Activated T-cell treated with anti-CD3 and anti-CD28 coated beads, Interleukin-2, amount 50 U/mL, for 72 hours (primary cell): ENCODE measurements at places on chromosomes 2 and 18. TPM values are rescaled to one million over a fixed set of nuclear protein-coding genes. Genes with fewer than 3 reads are reported as not detected.
A peak's percentile ranks its signal among the peaks of the same experiment; 100 is the strongest.

DNA sequence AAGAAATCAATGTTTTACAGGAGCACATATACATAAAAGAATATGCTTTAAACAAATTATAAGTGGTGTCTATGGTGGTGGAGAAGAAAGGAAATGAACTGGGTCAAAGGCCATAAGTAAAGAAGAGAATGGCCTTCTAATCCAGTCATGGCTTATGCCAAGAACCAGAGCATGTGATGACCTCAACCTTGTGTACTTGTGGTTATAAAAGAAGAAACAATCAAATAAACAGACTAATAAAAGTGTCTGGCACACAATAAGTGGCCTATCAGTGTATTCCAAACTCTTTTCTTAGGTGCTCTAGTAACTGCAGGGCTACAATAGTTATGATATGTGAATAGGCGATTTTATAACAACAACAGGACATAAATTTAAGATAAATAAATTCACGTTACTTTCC is 2.6 kb downstream of the SERPINB11 start:
- no peak for DNase-seq

Gene MROH2A
- total RNA-seq, result not detected

GRCh38 chr2:26540306-26540705 is 62.4 kb upstream of the OTOF start:
- DNase-seq, result no peak

DNA sequence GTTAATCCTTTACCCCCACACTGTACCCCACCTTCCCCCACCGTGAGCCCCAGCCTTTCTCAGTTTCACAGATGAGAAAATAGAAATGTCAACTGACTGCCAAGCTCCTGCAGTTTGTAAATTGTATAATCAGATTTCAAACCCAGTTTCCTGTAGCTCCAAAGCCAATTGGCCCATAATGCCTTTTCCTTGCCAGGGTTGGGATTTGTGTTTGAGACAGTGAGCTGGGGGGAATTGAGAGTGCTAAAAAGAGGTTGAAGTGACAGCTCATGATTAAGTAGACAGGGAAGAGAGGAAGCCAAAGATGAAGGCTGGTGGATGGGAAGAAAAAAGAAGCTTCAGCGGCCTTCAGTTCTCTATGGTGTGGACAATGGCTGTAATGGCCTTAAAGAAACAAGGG is 10.7 kb downstream of the OSBPL6 start:
- no peak for DNase-seq

- DNase-seq, result no peak
Observed at GRCh38 chr2:124063596-124063995, 38.5 kb downstream of the CNTNAP5 start.

DNA sequence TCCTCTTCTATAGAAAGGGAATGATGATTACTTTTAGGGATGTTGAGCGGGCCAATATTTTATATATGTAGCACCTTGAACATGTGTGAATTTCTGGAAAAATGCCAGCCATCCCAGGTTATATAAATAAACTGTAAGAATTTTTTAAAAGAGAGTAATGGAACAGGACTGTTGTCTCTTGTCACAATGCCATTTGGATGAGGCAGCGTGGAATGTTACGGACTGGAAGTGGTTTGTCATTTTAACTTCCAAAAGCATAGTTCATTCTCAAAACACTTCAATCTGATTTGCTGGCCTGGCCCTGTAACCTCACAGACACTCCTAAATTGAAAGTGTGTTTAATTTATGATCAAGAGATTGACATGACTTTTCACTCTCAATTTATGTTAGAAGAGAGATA is 70.8 kb downstream of the TPGS2 start:
- DNase-seq, result no peak

Gene IGFBP2
- total RNA-seq, result 7.4 TPM

Gene TUBA4B
- total RNA-seq, result not detected

Gene GNAL
- total RNA-seq, result 0.55 TPM

DNA sequence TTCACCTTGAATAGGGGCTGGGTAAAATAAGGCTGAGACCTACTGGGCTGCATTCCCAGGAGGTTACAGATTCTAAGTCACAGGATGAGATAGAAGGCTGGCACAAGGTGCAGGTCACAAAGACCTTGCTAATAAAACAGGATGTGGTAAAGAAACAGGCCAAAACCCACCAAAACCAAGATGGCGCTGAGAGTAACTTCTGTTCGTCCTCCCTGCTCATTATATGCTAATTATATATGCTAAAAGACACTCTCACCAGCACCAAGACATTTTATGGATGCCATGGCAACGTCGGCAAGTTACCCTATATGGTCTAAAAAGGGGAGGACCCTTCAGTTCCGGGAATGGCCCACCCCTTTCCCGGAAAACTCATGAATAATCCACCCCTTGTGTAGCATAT is 711.5 kb upstream of the KLHL29 start:
- DNase-seq, result no peak

DNA sequence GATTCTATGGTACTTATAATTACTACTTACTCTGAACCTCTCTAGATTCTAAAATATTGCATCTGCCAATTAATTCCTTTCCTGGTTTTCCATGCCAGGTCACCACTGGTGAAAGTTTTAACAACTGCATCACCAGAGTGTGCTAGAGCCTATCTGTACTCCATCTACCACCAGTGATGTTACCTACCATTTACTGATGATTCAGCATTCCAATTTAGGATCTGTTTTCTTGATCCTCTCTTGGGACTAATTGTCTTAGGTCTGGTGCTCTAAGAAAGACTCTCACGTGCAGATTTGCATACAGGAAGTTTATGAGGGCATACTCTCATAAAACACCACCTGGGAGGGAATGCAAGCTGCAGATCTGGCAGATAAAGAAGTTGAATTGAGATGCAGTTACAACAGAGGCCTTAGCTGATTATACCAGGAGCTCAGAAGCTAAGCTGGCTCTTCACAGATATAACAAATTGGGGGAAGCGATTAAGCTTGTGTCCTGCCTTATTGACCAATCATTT is 347.6 kb upstream of the VRK2 start:
- DNase-seq, result no peak

GRCh38 chr2:41741951-41742595 is 305.7 kb upstream of the PKDCC start:
- DNase-seq, result no peak

DNA sequence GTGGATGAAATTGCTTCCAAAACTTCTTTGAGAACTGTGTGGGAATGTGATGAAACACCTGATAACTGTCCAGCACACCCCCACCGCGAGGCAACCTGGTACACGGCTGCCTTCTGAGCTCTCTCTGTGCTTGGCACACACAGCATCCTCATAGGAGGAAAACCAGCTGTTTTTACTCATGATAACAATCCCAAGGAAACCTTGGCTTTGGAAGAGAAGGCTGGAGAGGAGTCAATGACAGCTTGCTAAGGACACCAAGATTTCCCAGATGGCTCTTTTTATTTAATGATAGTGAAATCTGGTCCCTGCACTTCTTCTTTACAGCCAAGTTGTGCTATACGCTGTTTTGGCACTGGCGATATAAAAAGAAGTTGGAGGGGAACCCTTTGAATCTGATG is 232.5 kb upstream of the FN1 start:
- DNase-seq, result no peak

DNA sequence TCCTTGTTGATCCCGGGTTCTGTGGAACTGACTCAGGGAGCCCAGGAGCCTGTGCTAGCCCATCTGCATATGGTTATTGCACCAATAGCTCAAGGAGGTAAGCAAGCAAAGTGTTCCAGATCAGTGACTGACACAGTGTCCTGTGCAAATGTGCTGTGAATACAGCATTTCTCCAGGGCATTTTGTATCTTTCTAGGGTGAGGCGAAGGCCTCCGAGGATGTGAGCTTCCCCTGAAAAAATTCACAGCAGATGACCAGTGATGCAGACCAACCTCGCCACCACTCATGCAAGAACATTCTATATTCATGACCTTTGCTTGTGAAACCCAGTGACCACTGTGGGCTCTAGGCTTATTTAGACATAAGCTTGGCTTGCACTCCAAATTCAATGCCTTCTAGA is 15.2 kb upstream of the NT5DC4 start:
- no peak for DNase-seq

- no peak for DNase-seq
Observed at GRCh38 chr2:241615041-241615440, 21.9 kb downstream of the THAP4 start.

Gene ERICH2
- 0.46 TPM for total RNA-seq

DNA sequence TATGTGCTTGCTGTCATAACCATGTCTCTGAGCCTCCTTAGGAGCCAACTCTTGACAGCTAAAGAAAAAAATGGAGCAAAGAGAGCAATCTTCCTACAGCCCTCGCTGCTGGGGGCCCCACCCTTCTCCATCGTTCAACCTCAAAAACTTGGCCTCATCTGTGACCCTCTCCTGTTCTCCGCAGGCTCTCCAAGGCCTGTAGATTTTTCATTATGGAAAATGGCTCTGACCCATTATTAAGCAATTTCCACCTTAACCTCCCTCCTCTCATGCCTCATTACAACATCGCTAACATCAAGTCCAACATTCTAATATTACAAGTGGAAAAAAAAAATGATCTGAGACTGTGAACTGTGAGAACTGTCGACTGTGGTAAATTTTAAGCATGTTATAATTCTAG is 98.7 kb downstream of the SLC8A1 start:
- DNase-seq, result no peak

Gene SERPINB13
- not detected for total RNA-seq

Gene CTDSP1
- 79.0 TPM for total RNA-seq

GRCh38 chr18:58852629-58853028 is 12.0 kb upstream of the ZNF532 start:
- no peak for DNase-seq

DNA sequence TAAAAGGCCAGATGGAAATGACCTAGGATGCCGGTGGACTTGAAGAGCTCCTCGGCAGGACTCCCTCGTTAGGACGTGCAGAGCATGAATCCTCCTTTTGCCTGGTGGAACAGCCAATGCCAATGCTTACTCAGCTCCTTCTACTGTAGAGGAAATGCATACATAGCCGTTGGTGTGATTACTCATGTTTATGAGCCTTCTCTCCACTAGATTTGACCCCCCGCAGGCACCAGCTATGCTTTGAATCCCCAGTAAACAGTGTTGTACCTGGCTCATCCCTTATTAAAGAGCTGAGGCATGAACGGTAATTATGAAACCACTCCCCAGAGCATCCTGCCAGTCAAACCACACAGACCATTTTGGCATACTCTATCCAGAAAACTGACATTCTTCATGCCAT is 172.8 kb downstream of the ANTXR1 start:
- DNase-seq, result no peak

DNA sequence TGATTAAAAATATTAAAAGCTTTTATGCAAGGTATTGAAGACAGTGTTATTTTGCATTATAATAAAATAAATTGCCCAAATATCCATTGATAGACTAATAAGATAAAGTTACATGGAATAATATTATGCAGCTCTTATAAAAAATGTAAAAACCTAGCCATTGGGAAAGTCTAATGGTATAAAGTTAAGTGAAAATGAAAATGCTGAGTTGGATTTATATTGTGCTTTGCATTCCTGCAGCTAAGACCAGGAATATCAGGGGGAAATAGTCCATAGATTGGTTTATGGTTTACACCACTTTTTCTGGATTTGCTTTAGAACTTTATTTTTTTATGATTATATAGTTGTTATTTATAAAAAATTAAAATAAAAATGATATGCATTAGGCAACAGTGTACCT is 46.1 kb upstream of the LYPD6B start:
- no peak for DNase-seq

DNA sequence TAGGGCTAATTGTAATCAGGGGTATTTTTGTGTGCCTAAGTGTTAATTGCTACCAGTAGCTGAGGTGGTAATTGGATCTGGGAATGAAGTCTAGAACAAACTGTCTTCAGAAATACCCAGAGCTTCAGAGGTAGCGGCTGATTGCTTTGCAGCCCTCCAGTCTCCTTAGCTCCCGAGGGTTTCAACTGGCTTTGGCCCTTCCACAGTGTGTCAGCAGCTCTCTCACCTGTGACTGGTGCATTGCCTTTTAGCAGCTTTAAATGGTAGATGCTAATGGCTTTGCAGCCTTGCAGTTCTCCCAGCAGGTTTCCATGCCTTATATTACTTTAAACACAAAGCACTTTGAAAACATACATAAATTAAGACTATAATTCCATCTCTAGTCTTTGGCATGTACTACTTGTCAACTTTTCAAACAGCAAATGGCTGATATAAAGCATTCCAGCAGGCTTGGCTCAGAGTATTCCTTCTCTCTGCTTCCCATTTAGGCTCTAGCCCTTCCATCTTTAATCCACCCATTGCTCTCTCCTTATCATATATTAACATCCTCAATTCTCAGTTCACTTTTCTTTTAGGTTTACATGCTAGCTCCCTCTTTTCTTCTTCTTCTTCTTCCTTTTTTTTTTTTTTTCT is 156.4 kb upstream of the GALNT13 start:
- DNase-seq, result no peak

DNA sequence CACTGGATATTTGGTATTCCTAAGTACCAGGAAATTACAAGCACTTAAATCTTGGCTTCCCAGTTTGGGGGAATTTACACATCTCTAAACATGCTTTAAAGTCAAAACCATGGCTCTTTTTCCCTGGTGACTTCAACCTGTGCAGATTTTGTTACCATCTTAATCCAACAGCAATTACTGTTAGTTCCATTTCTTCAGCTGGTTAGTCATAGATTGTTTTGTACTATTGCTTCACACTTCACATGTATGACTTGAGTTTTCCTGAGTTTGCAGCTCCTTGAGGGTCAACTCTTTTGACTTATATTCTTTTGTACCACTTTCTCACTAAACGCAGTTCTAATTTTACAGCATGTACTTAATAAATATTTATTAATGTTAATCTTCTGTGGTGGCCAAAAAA is 203.4 kb upstream of the RND3 start:
- DNase-seq, result no peak

- DNase-seq, result no peak
Observed at GRCh38 chr2:46169467-46169866, 127.7 kb upstream of the EPAS1 start.

GRCh38 chr18:48828194-48828545 is 122.6 kb downstream of the SMAD7 start:
- no peak for DNase-seq

Gene ASB18
- total RNA-seq, result not detected

- peak; percentile 18 for DNase-seq
Observed at GRCh38 chr18:76687304-76687962, 134.9 kb upstream of the ZNF236 start.

DNA sequence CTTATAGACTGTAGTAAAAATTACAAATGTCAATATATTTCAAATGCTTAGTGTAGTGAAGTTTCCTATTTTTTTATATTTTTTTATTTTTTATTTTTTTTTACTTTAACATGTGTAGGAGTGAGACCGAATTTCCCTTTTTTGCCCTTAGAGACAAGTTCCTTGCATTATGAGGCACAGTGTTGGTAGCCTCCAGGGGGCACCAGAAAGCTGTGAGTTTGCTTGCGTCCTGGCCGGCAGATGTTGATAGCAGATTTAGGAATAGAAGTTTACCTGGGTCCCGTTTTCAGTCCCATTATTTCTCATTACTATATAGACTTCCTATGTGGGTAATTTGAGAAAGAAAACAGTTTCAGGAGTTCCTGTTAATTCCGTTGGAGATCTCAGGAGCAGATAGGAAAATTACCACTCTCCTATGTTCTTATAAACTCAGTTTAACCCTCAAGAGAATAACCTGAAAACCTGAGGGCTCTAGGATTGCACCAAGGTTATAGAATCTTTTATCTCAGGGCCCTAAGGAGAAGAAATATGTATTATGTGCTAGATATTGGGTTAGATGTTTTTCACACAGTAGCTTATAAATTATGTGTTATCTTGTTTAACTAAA is 157.5 kb upstream of the SESTD1 start:
- peak; percentile 50 for DNase-seq
